ENCODE measurements at places on chromosomes 13 and 19.
A peak's percentile ranks its signal among the peaks of the same experiment; 100 is the strongest.

DNA sequence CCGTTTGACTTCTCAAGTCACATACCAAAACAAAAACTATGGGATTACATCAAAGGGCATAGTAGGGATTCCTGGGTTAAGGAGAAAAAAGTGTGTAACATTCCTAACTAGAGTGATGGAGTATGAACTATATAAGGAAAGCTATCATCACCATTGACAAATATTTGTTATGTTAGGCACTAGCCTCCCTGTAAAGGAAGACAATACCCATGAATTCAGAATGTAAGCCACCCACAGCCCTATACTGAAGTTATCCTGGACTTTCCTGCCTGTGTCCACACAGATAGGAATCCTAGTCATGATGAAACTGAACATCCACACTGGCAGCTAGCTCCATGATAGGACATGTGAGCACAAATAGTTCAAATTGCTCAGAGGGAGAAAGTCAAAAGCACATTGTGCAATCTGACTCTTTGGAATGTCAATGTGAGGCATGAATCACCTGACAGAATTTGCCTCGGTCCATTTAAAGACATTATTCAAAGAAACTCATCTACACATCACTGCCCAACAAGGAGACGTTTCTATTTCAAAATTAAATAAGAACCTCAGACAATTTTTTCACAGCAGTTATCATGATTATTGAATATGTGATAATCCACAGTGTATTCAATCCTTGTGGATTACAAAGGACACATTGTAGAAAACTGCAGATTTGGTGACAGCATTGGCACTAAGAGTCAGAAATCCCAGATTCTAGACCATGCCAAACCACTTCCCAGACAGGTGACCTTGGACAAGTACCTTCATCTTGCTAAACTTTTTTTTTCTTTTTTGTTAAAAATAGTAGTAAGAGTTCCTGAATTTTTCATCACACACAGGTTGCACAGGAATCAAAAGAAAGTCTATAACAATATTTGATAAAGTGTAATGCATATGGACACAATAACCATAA is 529.3 kb downstream of the IRS2 start:
- no peak for DNase-seq

- no peak for DNase-seq
Measured at GRCh38 chr13:42812316-42812715, 30.9 kb downstream of the FAM216B start.

DNA sequence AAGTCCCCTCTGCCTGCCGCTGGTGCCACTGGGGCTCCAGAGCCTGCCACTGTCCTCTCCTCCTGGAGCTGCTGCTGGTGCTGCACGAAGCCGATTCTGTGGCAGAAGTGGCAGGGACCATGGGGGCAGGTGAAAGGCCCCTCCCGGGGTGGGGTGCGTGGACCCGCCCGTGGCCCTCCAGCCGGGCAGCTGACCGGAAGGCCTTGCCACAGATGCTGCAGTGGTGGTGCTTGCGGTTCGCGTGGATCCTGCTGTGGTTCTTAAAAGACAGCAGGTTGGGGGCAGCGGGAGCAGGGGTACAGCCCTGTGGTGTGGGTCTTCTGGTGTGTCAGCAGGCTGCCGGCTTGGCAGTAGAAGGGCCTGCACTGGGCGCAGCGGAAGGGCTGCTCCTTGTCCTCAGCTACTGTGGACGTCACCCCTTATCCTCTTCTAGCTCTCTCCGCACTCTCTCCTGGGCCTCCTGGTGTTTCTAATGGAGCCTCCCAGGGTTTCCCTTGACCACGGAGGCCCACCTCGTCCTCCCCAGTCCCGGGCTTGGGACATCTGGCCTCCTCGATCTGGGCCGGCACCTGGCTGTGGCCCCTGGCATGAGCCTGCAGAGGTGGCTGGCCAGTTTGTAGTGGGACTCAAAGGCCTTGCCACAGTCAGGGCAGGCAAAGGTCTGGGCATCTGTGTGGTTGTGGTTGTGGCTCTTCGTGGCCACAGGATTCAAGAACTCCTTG is 380.4 kb downstream of the OLFM4 start:
- DNase-seq = no peak

DNA sequence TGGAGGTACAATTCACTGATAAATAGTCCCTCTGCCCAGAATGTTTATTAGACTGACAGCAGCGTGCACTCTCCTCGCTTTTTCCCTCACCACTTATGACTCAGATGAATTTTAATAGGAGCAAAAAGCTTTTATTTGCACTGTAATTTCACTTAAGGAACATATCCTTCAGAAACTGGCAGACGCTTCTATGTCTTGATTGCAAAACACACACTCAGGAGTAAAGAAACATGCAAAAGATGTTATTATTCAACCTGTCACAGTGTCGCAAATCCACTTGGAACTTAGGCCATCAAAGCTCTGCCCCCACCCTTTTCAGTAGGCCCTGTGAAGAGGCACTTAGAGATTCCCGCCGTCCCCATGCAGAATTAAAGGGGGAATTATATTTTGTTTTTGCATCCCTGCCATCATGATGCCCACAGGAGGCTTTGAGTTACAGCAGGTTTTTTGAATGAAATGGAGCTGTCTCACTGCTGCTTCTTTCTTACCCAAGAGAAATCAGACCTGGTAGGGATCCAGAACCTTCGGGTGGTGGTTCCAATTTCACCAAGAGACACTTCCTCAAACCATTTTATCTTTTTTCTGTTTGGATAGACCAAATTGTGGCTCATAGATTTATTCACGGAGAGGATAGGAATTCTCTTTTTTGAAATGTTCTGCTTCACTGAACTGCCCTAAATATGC is 74.5 kb downstream of the GGACT start:
- DNase-seq = no peak

- no peak for DNase-seq
Measured at GRCh38 chr19:40623403-40624251, 22.5 kb downstream of the LTBP4 start.

- no peak for DNase-seq
Measured at GRCh38 chr13:72637561-72637960, 89.9 kb downstream of the MZT1 start.

DNA sequence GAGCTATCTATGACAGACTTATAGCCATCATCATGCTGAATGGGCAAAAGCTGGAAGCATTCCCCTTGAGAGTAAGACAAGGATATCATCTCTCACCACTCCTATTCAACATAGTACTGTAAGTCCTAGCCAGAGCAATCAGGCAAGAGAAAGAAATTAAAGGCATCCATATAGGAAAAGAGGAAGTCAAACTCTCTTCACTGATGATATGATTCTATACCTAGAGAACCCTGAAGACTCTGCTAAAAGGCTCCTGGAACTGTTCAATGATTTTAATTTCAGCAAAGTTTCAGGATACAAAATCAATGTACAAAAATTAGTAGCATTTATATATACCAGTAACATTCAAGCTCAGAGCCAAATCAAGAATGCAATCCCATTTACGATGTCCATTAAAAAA is 21.7 kb upstream of the C1QTNF9B start:
- DNase-seq = no peak

- no peak for DNase-seq
Measured at GRCh38 chr13:99862244-99862643, 109.3 kb downstream of the ZIC5 start.

DNA sequence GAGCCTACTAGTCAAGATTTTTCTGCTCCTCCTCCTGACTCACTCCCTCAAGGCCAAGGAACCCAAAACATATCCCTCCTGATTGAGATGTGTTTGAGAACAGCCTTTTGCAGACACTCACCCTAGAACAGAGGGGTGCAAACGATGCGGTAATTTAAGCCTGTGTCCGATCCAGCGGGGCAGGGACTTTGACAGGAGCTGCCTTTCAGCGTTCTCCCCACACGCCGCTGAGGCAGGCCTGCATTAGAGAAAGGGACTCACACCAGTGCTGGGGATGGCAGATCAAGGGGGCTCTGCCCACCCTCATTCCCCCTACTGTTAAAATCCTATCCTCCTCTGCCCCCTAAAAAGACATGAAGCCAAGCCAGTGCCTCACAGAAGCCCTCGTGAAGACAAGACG is 70.5 kb downstream of the CCDC70 start:
- no peak for DNase-seq

DNA sequence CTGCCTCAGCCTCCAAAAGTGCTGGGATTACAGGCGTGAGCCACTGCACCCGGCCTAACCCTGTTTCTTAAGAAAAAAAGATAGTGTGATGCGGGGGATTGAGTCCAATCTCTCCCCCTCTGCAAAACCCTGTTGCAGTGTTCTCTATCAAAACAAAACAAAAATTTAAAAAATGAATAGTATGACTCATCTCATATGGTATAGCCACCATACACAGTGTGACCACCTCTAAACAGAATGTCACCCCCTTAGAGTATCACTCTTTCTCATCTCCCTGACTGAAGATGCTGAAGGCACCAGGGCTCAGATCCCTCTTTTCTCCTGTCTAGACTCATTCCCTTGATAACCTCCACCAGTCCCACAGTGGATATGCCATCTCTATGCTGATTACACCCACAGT is 6.8 kb upstream of the ERF start:
- no peak for DNase-seq

DNA sequence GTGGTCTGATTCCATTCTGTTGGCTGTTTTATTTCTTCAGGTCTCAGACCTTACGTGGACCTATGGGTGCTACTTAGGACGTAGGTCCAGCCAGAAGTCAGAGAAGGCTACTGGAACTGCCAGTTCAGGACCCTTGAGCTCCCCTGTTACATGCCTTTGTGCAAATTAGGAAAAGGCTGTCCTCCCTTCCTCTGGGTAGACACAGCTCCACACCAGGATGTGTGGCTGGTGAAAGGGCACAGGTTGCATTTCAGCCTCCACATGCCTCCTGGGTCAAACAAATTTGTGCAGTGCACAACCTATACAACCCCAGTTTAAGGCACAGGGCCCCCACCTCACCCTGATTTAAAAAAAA is 43.9 kb upstream of the MAP3K10 start:
- DNase-seq = no peak

DNA sequence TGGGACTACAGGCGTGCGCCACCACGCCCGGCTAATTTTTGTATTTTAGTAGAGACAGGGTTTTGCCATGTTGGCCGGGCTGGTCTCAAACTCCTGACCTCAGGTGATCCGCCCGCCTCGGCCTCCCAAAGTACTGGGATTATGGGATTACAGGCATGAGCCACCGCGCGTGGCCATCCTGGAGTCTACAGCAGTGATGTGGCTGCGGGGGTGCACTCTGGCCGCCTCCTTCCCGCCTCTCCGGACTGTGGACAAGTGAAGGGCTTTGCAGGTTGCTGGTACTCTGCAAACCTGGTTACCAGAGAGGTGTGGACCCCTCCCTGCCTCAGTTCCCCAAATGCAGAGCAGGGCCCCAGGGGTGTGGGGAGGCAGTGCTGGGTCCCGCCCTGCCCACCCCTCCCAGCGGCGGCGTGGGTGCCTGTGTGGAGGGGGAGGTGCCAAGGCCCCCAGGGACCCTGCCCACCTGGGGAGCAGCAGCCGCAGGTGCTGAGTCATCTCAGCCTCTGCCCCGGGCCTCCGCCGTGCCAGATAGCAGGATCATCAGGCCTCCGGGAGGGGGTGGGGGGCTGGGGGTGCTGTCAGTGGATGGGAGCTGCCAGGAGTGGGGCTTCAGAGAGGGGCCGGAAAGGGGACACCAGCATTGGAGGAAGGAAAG is 23.1 kb downstream of the ARID3A start:
- DNase-seq = no peak

DNA sequence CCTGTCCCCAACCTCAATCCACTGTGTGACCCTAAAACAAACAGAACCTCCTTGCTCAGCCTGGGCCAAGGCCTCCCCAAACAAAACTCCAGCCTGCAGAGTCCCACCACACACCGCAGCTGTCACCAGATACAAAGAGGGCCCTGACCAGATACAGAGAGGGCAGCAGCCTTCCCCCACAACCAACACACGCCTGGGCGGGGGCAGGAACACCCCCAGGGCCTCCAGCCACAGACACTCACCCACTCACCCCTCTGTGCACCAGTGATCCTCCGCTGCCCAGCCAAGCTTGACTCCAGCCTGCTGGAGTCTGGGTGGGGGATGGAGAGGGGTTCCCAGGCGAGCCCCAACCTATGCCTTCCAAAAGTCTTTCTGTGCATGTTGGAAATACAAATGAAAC is 5.9 kb upstream of the CIRBP start:
- no peak for DNase-seq

DNA sequence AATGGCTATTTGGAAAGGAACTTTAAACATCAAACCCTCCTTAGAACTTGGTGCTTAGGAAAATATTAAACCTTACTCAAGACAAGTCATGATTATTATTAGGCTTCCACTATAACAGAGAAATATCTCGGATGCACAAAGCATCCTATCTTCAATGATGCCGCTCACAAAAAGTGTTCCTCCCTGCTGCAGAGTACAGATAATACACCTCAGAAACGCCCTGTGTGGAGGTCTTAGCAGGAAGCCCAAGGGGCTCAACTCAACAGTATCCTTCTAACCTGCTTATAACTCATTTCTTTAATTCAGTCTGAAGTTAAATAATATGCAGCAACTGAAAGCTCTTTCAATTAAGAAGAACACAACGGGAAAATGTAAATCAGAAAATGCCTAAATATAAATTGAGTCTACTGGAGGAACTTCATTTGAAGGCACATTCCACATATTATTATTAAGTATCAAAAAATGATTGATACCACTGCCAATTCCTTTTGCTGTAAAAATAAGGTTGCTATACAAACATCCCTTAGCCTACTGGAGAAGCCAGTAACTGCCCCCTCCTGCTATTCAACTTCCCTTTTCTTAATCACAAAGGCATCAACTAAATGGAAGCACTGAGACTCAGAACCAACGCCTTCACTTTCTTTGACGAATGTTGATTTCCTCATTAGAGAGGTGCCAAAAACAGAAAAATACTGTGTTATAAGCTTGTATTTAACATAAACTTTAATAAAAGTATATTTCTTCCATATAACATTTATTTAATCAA is 12.0 kb downstream of the ELF1 start:
- DNase-seq = no peak

DNA sequence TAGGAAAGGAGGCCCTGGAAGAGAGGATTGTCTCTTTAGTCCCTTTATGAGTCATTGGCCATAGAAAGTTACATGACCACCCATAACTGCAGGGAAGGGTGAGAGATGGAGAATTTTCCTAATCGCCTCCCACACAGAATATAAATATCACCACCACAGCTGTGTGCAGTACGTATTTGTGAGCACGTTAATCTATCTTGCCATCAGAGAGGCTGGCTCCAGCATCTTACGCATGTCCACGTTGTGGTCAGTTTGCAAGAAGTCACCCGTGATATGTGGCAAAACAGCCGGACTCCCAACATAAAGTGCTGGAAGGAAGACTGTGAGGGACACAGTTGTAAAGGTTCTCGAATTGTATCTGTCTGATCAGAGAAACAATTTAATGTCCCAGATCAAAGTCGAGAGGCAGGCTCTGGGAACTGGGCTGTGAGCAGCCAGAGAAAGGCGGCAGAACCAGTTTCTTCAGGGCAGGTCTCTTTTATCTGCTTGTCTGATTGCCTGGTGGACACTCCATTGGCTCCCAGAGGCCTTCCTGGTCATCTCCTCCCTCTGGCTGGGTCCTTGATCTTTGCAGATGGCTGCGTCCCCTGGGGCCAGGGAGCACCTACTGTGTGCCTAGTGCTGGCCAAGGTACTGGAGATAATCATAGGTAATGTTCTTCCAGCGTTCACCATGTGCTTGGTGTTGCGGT is 74.9 kb downstream of the SIPA1L3 start:
- peak; percentile 28 for DNase-seq

- DNase-seq = no peak
Measured at GRCh38 chr19:7512400-7512851, 3.5 kb upstream of the ZNF358 start.

- no peak for DNase-seq
Measured at GRCh38 chr13:61466280-61466679, 50.6 kb upstream of the PCDH20 start.

Data from activated effector memory CD4-positive, alpha-beta T cell treated with anti-CD3 and anti-CD28 coated beads, Interleukin-2, amount 50 U/mL, for 16 hours (primary cell).